ENCODE measurements at places on chromosomes 7 and 10.
A peak's percentile ranks its signal among the peaks of the same experiment; 100 is the strongest.

- peak; percentile 86 for DNase-seq
Measured at GRCh38 chr10:47438857-47439474, 44.9 kb downstream of the ANXA8 start.

DNA sequence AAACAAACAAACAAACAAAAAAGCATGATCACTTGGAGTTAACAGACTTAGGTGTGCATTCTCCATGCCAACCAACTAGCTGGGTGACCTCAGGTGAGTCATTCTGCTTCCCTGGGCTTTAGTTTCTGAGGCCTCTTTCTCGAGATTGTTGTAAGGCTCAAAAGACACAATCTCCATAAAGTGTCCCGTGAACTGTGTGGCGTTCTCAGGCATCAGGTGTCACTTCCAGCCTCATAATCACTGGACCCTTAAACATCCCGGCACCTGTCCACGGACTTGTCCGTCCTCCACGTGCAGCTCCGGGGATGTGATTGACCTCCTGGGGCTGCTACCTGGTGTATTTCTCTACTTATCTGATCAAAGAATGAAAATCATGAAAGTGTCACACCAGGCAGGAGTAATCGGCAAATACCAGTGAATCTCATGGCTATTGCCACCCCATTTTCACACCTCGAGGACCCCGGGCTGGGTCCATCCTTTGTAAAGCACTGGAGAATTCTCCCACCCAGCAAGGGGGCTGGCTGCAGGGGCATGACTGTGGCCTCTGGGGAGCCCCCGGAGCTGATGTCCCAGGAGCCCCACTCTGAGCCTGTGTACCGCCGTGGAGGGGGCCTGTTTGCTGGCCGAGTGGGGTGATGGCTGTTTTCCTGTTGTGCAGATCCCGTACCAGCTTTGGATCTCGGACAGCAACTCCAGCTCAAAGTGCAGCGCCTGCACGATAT lies 189.8 kb upstream of the SH2B2 start:
- no peak for DNase-seq

- peak; percentile 57 for DNase-seq
Measured at GRCh38 chr7:76220185-76221057, 18.7 kb downstream of the SRRM3 start.

GRCh38 chr10:80870282-80870681 lies 332.6 kb downstream of the SH2D4B start:
- no peak for DNase-seq

- DNase-seq = peak; percentile 53
Measured at GRCh38 chr10:3786295-3787015, 1.4 kb upstream of the KLF6 start.

GRCh38 chr7:151599401-151600227 lies 79.9 kb upstream of the RHEB start:
- peak; percentile 96 for DNase-seq

GRCh38 chr10:24569330-24569796 lies 154.3 kb downstream of the ARHGAP21 start:
- no peak for DNase-seq

DNA sequence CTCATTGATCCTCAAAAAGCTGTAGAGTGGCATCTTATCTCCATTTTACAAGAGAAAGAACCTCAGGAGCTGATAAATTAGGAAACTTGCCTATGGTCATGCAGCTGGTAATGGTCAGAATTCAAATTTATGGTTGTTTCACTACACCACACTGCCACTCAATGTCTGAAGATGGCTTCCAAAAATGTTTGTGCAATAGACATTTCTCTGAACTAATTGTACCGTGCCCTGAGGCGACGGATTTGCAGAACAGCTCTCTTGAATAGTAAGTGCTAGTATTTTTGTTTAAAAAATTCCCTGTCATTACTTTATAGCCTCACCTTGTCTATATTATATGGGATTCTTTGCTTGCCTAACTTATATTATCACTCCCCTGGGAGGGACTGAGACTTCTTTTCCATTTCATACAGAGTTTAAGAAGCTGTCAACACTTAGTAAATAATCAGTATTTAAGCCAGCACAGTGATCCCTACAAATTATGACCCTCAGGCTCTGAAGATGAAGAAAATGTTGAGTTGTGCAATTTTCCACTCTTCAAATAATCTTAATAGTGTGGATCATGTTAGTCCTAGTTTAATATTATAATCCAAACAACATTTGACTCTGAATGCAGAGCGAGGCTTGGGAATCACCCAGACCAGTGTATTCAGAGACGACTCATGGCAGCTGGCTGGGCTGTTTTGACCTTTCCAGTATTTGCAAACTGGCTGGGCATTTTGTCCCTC lies 346.6 kb downstream of the PTEN start:
- peak; percentile 26 for DNase-seq

- no peak for DNase-seq
Measured at GRCh38 chr7:55202150-55202913, 162.8 kb upstream of the LANCL2 start.

DNA sequence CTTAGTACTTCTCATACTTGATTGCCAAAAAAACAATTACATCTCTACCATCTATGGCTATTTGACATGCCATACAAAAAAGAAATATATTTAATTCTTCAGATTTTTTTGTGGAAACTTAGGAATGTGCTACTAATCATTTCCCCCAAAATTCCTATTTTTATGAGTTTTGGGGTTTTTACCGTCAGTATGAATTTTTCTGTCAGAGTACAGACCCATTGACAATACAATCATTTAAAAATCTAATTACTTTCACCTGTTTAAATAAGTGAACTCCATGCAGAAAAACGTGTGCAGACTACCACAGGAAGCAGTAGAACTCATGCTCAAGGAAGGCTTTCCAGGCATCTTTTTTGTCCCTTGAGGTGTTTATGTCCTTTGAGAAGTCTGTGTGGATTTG lies 48.8 kb upstream of the FOXP2 start:
- DNase-seq = no peak

GRCh38 chr10:132399117-132400035 lies 2.4 kb downstream of the PWWP2B start:
- no peak for DNase-seq

- no peak for DNase-seq
Measured at GRCh38 chr7:132965951-132966350, 115.9 kb downstream of the CHCHD3 start.

DNA sequence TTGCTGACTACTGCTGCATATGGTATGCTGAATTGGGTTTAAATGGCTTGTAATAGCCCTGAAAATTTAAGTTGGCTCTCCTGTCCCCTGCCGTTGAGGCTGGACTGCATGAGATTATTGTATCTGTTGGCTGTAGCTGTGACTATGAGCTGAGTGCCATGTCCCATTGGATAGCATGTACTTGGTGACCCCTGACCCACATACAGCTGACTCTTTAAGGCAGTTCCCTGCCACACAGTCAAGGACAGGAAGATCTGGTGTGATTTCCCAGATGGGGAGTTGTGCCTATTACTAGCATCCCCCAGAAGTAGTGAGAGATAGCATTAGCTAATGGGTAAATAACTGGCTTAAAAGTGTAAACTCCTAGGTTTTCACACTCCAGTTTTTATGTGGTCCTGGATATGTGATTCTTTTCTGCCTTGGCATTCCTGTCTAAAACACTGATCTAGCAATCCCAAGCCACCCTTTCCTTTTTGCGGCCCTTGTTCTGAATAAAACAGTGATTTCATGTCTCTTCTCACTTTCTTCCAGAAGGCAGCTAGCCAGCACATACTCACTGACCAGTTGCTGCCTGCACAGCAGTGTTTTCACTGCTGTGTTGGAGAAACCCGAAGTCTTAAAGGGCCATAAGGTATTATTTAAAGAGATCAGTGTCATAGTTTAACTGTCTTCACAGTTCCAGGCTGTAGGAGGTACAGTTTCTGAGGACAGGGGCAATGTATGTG lies 35.9 kb downstream of the LRRC4 start:
- peak; percentile 54 for DNase-seq

GRCh38 chr10:124224331-124225028 lies 131.1 kb upstream of the CHST15 start:
- DNase-seq = no peak

GRCh38 chr7:75955331-75955955 lies 39.0 kb downstream of the TMEM120A start:
- no peak for DNase-seq

GRCh38 chr7:130486114-130486953 lies 5.6 kb upstream of the MEST start:
- no peak for DNase-seq

DNA sequence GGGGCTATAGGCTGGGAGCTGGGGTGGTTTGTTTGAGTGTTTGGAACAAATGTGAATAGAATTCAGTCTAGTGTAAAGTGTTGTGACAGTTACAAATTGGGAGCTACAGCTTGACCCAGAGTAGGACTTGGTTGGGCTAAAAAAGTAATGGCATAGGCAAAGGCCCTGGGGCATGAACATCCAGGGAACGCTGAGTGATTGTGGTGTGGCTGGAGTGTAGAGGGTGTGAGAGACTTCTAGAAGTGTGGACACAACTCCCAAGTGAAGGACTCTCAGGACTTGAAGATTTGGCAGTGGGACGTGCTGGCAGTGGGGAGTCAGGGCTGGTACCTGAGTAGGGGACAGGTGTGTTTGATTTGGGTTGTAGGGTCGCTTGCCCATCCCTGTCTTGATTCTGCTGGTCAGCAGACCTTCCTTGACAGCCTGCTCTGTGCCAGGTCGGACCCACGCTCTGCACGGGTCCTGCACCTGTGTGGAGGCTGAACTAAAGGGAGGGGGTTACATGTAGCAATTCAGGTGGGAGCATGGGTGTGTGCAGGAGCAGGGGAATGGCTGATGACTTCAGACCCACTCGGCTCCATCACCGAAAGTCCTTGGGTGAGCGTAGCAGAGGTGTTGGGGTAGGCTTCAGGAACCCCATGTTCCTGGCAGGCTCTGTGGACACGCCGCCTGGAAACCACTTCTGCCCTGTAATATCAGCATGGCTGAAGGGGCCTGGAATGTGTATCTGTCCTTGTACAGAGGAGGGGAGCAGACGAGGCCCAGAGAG lies 43.3 kb downstream of the ZMIZ1 start:
- no peak for DNase-seq

GRCh38 chr10:4775808-4776207 lies 50.2 kb upstream of the AKR1E2 start:
- peak; percentile 76 for DNase-seq

DNA sequence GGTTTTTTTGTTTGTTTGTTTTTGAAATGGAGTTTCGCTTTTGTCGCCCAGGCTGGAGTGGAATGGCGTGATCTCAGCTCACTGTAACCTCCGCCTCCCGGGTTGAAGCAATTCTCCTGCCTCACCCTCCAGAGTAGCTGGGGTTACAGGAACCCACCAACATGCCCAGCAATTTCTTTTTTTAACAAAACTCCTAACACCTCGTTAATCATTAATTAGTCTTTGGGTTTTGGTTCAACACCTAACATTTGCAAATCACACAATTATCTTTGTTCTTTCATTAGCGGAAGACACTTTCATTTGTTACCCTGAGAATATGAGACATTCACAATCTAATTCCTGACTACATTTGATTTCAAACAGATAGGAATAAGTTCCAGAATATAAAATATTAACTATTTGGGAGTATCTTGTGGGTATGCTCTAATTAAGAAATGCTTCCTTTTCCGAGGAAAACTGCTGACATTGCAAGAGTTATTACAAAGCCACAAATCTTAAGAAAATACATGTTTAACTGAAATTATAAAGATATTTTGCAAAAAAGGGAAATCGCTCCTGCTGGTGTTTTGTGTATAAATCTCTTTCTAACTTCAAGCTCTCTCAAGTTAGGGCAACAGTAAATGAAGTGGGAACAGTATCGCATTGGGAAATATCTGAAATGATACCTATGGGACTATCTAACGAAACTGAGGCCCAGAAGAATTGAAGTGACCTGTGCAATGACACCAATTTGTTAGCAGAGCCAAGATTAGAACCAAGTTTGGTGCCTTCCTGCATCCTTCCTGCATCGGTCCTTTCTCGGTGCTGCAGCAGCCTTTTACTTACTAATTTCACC lies 1.2 kb upstream of the LSM8 start:
- DNase-seq = no peak

- DNase-seq = peak; percentile 26
Measured at GRCh38 chr7:134845461-134845860, 66.0 kb downstream of the CALD1 start.

DNA sequence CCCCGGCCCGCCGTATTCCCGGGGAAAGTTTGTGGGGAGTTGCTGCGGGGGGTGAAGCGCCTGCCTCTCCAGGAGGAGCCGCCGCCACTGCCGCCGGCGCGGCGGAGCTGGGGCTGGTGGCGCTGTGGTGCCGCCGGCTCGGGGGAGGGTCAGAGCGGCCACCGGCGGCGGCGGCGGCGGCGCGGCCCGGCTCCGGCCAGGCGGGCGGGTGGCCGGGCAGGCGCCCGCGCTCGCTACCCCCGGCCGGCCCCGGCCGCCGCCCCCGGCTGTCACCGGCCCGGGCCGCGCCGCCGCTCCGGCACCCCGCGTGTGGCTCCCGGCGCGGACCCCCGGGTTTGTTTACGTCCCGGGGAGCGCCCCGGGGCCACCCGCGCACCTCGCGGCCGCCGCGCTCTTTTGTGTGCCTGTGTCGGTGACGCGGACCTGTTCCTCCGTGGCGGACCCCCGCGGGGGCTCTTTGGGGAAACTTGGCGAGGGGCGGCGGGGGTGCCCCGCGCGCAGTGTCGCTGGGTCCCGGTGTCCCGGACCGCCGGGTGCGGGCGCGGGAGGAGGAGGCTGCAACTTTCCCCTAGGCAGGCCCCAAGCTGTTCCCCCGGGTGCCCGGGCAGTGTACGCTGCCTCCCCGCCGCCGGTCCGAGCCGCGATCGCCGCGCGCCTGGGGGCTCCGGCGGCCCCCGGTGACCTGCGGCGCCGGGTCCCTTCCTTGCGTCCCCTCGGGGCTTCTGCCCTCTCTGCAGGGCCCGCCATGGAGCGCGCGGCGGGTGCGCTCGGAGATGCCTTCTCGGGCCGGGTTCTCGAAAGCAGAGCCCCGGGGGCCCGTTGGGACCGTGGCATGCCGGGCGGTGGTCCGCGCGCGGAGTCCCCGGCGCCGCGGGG lies 593 bp upstream of the CUX1 start:
- DNase-seq = no peak

DNA sequence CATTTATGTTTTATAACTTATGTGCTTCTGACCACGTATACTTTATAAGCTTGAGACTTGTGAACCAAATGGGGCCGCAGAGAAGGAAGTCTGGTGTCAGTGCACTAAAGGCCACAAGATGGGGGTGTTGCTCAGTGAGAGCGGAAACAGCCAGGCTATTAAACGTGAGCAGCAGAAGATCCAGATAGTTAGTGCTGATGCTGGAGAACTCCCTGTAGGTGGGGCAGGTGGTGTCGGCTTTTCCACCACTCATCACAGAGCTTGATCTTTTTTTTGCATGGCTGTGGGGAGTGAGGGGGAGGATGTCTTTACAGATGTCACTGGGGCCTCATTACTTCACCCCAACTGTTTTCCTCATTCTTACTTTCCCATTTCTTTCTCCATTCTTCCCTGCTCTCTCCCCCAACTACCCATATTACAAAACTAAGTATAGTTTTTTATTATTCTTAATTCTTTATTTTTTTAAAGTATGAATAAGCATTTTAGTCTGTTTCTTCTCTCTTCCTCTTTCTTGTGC lies 34.7 kb downstream of the ACADSB start:
- DNase-seq = peak; percentile 73

DNA sequence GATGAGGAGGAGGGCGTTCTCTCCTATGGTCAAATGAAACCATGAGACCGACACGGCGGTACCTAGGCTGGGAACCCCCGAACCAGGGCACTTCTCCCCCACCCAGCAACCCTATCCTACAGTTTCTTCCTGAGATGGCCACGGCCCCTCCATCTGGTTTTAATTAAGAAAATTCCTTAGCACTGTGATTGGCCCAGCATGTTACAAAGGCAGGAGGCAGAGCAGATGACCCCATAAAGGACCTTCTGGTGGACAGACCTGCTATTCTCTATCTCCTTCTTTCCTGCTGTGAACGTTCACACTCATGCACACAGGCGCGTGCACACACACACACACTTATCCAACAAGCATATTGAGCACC lies 129.4 kb downstream of the RGS10 start:
- DNase-seq = peak; percentile 46

GRCh38 chr10:74103560-74104258 lies 46.9 kb downstream of the AP3M1 start:
- DNase-seq = peak; percentile 45
